ENCODE measurements at places on chromosomes 5 and 9.

- DNase-seq, result no peak
Measured at GRCh38 chr5:161481922-161482321, 64.6 kb downstream of the GABRB2 start.

- no peak for DNase-seq
Measured at GRCh38 chr5:57437976-57438805, 44.4 kb downstream of the ACTBL2 start.

DNA sequence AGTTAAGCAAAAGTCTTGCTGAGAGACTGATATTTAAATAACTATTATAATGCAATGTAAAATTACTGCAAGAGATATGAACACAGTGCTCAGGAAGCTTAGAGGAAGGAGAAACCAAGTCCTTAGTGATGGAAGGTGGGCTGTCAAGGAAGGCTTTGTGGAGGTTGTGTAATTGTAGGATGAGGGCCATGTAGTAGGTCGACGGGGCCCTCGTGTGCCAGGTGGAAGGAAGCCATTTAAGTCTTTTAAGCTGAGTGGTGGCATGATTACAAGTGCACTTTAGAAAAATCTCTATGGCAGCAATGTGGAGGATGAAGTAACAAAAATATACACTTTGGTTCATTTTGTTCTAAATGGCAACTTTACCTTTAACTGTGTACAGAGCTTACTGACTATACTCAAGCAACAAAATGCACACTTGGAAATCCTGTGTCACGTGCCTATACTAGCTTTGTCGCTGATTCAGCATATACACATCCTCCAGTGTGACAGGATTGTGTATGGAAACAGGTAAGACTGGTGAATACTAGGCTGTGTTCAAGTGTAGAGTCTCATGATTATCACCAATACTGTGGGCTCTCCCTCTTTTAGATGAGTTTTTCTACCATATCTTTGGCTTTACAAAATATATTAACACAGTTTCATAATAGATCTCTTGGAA lies 78.6 kb downstream of the TMC1 start:
- DNase-seq, result peak; percentile 48

- no peak for DNase-seq
Measured at GRCh38 chr5:168971100-168971499, 329.8 kb downstream of the SLIT3 start.

GRCh38 chr5:120769312-120769872 lies 305.3 kb downstream of the PRR16 start:
- DNase-seq, result no peak

DNA sequence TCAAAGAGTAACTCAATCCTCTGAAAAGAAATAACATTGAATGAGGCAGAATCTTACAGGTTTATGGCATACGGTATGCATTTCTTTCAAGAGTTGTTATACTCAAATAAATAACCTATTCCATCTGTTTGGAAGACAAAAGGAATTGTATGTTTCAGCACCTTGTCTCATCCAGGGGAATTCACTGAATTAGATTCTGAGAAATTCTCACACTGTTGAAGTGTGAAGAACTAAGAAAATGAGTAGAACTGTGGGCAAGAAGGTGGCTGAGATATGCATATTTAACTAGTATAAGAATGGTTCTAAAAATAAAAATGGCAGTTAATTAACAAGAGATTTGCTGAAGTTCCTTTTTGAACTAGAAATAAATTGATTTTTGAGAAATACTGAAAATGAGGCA lies 279.3 kb upstream of the DAP start:
- no peak for DNase-seq

GRCh38 chr9:106526716-106527204 lies 336.2 kb upstream of the ZNF462 start:
- DNase-seq, result no peak

DNA sequence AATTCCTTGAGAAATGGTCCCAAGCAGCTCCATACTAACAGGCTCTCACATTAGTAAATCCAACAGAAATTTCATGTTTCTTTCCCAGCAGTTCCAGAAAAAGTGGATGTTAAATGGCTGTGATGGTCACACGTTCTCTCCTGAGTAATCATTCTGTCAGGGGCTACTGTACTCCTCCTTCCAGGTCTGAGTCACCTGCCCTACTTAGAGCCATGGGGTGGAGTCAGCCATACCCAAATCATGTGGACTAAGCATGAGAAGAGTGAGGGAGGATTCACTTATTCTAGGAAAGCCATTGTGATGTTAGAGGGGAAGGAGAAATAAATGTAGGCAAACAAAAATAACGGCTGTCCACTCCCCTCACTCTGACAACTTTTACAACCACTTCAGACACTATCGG lies 547.2 kb downstream of the CSNK1G3 start:
- no peak for DNase-seq

DNA sequence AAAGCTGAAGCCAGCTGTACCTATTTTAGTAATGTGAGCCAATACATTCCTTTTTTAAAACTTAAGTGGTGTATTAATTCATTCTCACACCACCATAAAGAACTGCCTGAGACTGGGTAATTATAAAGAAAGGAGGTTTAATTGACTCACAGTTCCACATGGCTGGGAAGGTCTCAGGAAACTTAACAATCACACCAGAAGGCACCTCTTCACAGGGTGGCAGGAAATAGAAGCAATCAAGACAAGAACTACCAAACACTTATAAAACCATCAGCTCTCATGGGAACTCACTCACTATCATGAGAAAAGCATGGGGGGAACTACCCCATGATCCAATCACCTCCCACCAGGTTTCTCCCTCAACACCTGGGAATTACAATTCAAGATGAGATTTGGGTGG lies 21.0 kb downstream of the ESM1 start:
- DNase-seq, result no peak

GRCh38 chr9:133769511-133770075 lies 31.4 kb upstream of the SARDH start:
- DNase-seq, result no peak

DNA sequence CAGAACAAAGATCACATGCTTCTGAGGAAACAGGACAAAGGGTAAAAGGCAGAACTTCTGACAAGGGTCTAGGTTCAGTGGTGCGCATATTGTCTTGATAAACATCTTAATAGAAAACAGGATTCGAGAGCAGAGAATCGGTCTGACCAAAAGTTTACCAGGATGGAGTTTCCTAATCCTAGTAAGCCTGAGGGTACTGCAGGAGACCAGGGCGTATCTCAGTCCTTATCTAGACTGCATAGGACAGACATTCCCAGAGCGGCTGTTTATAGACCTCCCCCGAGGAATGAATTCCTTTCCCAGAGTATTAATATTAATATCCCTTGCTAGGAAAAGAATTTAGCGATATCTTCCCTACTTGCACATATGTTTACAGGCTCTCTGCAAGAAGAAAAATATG lies 32.4 kb upstream of the TNFSF8 start:
- no peak for DNase-seq

DNA sequence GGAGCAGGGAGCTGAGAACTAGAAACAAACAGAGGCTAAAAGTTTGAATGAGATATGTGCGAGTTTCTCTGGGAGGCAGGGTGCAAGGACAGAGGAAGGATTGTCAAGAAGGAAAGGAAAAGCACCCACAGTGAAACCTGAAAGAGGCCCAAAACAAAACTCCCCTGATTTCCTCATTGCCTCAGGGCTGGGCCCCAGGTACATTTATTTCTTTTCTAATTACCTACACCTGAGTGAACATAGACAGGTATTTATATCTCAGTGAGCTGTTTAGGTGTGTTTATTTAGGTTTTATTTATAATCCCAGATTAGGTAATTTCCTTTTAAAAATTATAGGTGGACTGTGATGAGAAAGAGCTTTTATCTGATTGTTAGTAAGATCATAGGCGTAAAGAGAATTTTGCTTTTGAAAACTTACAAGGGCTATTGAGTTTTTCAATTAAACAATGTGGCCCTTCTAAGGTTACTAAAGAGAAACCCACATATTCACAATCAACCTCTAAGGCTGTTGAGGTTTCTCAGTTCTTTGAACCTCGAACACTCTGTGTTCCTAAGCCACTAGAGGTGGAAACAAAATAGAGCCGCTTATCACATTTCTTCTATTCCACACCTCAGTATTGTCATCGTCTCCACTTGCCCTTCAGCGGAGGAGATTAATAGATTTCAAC lies 344.8 kb downstream of the ZNF608 start:
- no peak for DNase-seq

DNA sequence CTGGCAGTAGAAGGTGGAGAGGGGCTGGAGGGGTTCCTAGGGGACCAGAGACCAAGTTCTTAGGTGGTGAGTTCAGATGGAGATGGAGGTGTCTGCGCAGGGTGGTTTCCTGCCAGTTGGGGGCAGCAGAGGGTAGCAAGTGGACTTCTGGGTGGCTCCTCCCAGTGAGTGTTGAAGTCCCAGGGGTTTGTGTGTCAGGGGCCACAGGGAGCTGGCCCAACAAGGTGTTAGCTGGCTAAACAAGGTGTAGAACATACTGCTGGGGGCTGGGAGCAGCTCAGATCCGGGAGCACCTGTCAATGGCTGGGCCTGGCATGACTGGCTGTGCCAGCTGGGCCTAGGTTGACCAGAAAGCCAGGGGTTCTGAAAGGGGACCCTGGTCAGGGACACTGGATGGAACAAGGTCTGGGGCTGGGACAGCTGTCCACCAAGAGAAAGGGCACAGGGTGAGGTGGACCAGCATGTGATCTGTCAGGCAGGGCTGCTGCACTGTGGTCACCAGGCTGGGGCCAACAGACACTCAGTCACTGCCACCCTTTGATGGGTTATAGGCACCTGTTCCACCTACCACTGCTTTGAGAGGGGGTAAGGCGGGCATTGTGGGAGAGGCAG lies 35.6 kb downstream of the DAB2IP start:
- peak; percentile 71 for DNase-seq

GRCh38 chr9:3292311-3292710 lies 233.5 kb downstream of the RFX3 start:
- no peak for DNase-seq

- DNase-seq, result no peak
Measured at GRCh38 chr9:18703151-18703900, 229.4 kb downstream of the ADAMTSL1 start.

DNA sequence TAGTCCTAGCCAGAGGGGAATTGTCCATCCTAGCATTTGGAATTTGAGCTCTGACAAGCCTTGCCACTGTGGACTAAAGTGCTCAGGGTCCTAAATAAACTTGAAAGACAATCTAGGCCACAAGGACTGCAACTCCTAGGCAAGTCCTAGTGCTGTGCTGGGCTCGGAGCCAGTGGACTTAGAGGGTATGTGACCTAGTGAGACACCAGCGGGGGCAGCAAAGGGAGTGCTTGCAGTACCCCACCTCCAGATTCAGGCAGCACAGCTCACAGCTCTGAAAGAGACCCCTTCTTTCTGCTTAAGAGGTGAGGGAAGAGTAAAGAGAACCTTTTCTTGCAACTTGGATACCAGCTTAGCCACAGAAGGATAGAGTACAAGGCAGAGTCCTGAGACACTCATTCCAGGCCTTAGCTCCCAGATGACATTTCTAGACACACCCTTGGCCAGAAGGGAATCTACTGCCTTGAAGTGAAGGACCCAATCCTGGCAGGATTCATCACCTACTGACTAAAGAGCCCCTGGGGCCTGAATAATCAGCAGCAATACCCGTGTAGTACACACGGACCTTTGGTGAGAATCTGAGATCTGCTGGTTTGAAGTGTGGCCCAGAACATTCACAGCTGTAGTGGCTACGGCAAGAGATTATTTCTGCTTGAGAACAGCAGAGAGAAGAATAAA lies 164.6 kb downstream of the CCDC171 start:
- DNase-seq, result no peak

DNA sequence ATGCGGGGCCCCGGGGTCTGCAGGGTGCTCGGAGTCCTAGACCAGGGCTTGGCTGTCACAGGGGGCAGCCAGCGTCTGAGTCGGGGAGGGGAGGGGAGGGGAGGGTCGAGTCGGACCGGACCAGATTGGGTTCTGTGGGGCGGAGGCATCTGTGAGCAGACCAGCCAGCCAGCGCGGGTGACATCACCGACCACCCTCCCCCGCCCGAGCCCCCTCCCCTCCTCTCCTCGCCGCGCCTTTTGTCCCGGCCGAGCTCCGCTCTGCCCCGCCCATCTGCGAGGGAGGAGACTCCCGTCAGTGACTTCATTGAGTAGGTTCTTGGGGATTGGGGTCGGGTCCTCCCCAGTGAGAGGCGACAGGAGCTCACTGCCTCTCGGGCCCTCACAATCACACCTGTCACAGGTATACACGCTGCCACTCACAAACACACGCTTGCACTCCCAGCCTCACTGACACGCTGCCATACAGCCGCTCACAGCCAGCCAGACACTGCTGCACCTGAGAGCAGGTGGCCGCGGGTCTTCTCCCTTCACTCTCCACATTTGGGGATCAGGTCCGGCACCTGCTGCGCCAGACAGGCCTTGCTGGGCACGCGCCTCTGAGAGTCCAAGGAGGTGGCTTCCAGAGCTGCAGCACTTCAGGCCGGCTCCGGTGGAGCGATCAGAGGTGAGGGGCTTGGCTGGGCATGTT lies 546 bp downstream of the DNAJB5 start:
- DNase-seq, result no peak

DNA sequence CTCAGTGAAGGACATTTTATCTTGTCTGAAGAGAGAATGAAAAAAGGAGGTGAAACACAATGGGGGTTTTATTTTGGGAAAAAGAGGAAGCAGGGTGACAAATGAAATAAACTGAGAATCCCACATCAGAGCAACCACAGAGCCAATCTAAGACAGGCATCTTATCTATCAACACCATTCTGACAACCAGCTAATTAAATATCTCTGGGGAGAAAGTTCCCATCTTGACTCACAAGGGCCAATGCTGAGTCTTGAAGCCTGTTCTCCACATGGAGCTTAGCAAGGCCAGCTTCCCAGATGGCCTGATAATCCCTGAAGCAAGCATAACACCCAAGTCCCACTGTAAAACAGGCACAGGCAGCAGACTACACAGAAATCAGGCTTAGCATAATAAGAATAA lies 30.4 kb downstream of the DPYSL3 start:
- DNase-seq, result no peak

- no peak for DNase-seq
Measured at GRCh38 chr5:20974426-20974825, 986.4 kb upstream of the CDH18 start.

GRCh38 chr5:151699071-151699901 lies 12.6 kb upstream of the SPARC start:
- peak; percentile 61 for DNase-seq

DNA sequence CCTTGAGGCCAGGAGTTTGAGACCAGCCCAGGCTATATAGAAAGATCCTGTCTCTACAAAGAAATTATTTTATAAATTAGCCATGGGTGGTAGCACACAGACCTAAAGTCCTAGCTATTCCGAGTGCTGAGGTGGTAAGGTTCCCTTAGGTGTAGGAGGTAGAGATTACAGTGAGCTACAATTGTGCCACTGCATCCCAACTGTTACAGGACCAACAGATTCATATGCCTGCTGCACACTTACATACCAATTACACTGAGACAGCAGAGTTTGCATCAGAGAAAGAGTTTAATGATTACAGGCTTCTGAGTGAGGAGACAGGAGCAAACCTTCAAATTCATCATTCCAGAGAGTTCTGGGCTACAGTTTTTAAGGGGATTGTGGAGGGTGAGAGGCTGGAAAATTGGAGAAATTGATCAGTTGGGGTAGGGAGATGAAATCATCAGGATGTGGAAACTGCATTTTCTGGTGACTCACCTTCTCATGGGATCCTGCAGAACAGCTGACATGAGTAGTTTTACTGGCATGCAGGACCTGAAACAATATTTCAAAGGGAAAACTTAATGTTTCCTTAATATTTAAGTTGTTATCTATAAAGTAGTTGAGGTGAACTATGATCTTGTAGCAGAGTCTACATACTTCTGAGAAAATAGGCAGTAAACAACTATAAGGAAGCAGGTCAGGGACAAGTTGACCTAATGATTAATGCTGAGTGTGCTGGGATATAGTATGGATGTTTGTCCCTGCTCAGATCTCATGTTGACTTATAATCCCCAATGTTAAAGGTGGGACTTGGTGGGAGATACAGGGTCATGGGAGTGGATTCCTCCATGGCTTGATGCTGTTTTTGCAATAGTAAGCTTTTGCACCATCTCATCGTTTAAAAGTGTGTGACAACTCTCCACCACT lies 54.7 kb downstream of the ANXA2R start:
- DNase-seq, result no peak

Measured in A549 (cell line).